ENCODE measurements at places on chromosomes 7 and 10. TPM values are rescaled to one million over a fixed set of nuclear protein-coding genes. Genes with fewer than 3 reads are reported as not detected.

Gene IKZF1
- 2.1 TPM for total RNA-seq

Gene SEPHS1
- total RNA-seq: 26.0 TPM

- H3K36me3 ChIP-seq: no peaks in the 10 kb centered on the region
- peaks cover 39% of the 10 kb centered on the region for H3K4me1 ChIP-seq
- DNase-seq: peak; percentile 83
- no peaks in the 10 kb centered on the region for H3K27me3 ChIP-seq
- H3K27ac ChIP-seq: peak within 1 kb of the TSS; percentile 96
- H3K4me3 ChIP-seq: peak within 1 kb of the TSS; percentile 78
Measured at GRCh38 chr10:110207011-110207804, at the start of gene MXI1. Gene MXI1, plus strand, starts transcription at chr10:110207605. Its CDS starts 204 bp downstream, at chr10:110207809.

GRCh38 chr7:1985936-1986335, 246.8 kb downstream of the MAD1L1 start:
- H3K27me3 ChIP-seq: no peaks in the 10 kb centered on the region
- peaks cover 4% of the 10 kb centered on the region for H3K36me3 ChIP-seq
- no peak overlapping the region for H3K4me3 ChIP-seq
- H3K4me1 ChIP-seq: peaks cover 9% of the 10 kb centered on the region
- H3K27ac ChIP-seq: no peak overlapping the region
- DNase-seq: no peak

DNA sequence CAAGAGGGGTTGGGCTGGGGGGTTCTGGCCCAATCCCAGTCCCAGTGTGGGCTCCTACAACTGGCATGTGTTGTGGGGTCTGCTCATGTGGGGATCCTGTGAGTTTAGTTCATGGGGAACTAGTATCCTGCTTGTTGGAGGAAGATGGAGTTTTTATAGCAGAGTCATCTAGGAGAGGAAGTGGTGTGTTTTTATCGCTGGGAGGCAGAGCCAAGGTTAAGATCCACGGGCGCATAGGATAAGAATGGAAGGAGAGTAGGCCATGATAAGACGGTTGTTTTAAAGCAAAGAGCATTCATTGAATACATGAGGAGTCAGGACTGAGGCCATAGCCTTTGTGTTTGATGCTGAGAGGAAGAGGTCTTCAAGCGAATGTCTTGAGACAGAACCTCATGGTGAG, 211.6 kb upstream of the COBL start:
- no peak overlapping the region for H3K27ac ChIP-seq
- H3K36me3 ChIP-seq: no peaks in the 10 kb centered on the region
- no peaks in the 10 kb centered on the region for H3K27me3 ChIP-seq

DNA sequence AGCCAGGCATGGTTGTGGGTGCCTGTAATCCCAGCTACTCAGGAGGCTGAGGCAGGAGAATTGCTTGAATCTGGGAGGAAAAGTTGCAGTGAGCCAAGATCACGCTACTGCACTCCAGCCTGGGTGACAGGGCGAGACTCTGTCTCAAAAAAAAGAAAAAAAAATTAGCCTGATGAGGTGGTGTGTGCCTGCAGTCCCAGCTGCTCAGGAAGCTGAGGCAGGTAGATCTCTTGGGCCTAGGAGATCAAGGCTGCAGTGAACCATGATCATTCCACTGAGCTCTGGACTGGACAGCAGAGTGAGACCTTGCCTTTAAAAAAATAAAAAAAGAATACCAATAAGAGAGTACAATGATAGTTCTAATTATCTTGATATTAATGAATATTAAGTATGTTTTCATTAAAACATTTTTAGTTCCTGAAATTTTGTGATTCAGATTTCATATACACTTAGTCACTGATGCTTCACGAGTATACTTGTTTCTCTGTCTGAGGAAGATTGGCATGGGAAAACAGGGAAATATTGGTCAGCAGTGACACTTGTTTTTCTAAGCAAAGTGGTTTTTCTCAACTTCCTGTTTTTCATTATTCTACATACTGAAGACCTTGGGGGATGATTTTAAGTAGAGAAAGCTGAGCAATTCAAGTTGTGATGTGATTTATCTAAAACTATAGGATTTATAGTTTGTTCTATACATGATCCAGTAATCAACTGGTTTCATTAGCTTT, 76.8 kb downstream of the ADK start:
- H3K27ac ChIP-seq: no peak overlapping the region
- no peak for DNase-seq
- H3K36me3 ChIP-seq: no peaks in the 10 kb centered on the region
- no peaks in the 10 kb centered on the region for H3K27me3 ChIP-seq

DNA sequence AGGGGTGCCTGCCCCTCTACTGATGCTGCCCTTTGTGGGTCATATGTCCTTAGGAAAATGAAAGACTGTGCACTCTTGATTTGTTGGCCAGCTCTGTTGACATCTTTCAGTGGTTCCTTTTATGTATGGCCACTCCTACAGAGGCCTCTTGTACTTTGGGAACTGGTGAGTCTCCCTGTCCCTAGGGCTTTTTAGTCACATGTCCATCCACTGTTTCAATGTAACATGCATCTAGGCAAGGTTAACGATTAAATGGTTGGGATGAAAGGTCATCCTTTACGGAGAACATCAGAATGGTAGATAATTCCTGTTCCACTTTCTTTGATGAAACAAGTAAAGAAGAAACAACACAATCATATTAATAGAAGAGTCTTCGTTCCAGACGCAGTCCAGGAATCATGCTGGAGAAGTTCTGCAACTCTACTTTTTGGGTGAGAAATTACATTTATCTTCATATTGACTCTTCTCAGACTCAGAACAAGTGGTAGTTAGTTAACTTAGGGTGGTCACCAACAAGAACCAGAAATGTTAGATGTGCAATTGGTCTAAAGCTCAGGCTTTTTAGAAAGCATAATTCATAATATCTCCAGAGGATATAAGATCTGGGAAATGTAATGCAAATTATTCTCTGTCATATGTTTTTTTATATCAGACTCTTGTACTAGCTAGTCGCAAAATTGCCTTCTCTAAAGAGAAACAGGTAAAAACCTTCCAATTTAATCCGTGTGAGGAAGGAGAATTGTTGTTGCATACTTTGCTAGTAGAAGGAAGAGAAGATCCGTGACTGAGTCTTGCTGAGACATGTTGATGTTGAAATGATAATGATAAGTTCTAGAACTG, at the start of gene ABCC2:
Gene ABCC2, plus strand, starts transcription at position 194 of the 840 bp plus-strand sequence. Its CDS starts 205 bp downstream, at position 399.
- DNase-seq: no peak
- no peaks in the 10 kb centered on the region for H3K36me3 ChIP-seq
- H3K27ac ChIP-seq: no peak within 1 kb of the TSS

- no peak for DNase-seq
- H3K27me3 ChIP-seq: no peaks in the 10 kb centered on the region
- H3K4me1 ChIP-seq: peaks cover 37% of the 10 kb centered on the region
Measured at GRCh38 chr7:28725045-28725642, 233.0 kb downstream of the TRIL start.

Measured in left ventricle myocardium inferior (tissue), 1 donor.